ENCODE measurements at places on chromosomes 7 and 10.

DNA sequence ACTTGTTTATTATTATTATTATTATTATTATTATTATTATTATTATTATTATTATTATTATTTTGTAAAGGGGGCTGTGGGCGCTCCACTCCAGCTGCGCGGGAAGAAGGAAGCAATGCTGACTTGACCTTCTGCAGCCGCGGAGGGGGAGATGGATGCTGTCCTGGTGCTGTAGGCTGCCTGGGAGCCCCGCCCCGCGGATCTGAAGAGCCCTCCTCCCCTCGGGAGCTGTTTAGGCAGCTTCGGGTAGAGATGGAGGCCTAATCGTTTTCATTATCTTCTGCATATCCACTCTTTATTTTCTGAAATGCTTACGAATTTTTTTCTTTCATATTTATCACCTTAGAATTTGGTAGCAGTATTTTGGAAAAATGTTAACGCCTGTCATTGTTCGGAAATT lies 101.2 kb upstream of the KLF6 start:
- DNase-seq = no peak

- DNase-seq = no peak
Measured at GRCh38 chr7:68248973-68249372, 1252.3 kb downstream of the TYW1 start.

DNA sequence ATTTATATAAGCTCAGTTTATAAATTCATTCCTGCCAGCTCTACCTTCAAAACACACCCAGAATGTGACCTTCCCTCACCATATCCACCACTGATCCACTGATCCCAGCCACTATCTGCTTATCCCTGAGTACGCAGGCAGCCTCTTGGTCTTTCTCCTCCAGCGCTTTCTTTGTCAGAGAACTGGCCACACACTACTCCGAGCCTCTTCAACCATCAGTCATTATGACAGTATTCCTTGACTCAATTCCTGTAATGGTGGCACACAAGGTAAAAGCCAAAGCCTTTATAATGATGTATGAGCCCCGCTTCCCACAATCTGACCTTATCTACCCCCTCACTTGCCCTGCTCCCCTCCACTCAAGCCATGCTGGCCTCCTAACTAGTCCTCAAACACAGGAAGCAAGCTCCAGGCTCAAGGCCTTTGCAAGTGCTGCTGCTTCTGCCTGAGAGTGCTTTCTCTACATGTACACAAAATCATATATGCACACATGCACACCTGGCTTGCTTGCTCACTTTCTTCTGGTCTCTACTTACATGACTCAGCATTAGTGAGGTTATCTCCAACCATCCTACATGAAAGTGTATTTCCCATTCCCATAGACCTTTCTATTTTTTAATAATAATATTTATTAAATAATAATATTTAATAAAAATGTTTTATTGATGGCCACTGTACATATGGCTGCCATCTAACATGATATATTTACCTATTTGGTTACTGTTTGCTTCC lies 150.4 kb upstream of the FEZF1 start:
- DNase-seq = no peak

- no peak for DNase-seq
Measured at GRCh38 chr10:42149027-42149700, 489.2 kb downstream of the ZNF33B start.

Data from T-helper 1 cell (primary cell).